ENCODE measurements at places on chromosomes 7 and 10.

- DNase-seq, result peak; percentile 5
These were observed 47.7 kb upstream of the MGAM2 start for GRCh38 chr7:142063551-142064442.

GRCh38 chr7:97270280-97270679 lies 152.8 kb downstream of the SDHAF3 start:
- no peak for DNase-seq

GRCh38 chr7:78099715-78100394 lies 301.3 kb downstream of the PHTF2 start:
- DNase-seq, result no peak

DNA sequence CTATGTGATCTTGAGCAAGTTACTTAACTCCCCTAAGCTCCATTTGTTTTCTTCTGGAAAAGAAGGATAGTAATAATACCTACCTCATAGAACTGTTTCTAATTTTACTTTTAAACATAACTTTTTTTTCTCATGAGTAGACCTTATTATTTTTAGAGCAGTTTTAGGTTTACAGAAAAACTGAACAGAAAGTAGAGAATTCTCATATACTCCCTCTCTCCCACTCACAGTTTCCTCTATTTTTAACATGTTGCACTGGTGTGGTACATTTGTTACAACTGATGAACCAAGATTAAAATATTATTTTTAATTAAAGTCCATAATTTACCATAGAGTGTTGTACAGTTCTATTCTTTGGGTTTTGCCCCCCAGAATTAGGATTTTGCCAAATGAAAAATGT lies 221.3 kb upstream of the CSTF2T start:
- no peak for DNase-seq

DNA sequence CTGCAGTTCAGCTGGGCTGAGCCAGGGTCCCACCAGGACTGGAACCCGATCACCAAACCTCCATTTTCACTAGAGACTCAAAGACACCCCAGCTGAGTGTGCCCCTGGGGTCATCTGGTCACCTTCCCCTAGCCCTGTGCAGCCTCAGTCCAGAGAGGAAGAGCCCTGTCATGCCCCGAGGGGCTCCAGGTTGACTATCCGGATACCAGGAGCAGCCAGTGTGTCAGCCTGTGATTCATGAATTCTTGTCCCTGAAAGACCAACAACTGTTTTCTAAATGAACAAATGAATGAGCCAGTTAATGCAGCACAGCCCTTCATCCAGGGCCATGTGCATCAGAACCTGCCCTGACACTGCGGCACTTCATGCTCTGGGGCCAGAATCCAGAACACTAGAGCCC lies 201.9 kb upstream of the TCERG1L start:
- no peak for DNase-seq

All from nucleus accumbens (tissue), 56 donors.